Hepatocyte (in vitro differentiated cells): ENCODE measurements at places on chromosomes 1 and 21. TPM values are rescaled to one million over a fixed set of nuclear protein-coding genes. Genes with fewer than 3 reads are reported as not detected.

DNA sequence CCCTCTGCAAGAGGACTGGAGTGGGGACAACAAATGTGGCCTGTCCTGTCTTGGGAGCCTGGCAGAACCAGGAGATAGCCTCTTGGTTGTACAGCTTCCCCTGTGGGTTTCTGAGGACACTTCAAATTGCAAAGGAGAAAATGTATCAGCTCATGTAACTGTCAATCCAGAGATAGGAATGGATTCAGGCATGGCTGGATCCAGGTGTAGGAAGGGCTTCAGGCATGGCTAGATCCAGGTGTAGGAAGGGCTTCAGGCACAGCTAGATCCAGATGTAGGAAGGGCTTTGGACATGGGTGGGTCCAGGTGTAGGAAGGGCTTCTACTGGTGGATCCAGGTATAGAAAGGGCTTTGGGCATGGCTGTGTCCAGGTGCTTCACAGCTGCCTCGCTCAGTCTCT lies 30.9 kb downstream of the TP73 start:
- DNase-seq, result no peak

DNA sequence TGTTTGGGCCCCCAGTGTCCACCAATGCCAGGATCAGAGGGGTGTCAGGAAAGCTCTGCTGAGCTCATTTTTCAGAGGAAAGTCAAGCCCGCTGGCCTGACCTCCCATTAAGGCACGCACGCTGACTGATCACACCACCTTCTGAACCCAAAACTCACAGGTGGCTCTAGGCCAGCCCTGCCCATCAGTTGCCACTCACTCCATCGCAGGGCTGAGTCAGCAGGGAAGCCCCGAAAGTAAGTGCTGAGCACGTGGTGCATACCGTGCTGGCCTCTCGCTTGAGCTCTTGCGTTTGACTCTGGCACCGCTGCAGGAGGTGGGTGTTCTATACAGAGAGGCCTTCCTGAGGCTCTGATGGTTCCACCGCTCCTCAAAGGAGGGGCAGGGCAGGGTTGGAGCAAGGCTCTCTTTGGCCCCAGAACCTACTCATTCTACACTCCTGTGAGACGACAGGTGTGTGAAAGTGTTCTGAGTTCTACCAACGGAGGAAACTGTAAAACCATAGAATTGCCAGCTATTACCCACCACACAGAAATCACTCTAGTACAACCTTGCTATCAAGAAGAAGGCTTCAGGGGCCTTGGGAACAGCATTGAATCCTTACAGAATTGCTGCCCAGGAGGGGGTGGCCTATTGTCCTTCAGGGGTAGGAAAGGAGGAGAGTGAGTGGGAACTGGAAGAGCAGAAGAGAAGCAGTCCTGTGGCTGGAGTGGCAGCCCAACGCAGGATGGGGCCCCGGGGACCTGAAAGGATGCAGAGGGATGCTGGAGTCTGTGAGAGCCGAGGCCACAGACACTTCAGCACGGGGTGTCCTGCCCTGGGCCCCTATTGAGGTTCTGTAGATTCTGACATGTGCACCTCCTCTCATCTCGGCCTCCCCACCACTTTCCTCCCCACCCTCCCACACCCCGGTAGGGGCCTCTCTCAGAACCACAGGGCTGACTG lies 214.7 kb upstream of the EDN2 start:
- no peak for DNase-seq

TMPRSS3 gene
- total RNA-seq, result 1.4 and 1.7 TPM in 2 replicates

DNM3 gene
- 0.88 and 1.5 TPM in 2 replicates for total RNA-seq

- DNase-seq, result peak; percentile 45
These were observed 76.6 kb upstream of the VAV3 start for GRCh38 chr1:108041360-108042142.

SPATA46 gene
- total RNA-seq, result not detected in 2 replicates

DNA sequence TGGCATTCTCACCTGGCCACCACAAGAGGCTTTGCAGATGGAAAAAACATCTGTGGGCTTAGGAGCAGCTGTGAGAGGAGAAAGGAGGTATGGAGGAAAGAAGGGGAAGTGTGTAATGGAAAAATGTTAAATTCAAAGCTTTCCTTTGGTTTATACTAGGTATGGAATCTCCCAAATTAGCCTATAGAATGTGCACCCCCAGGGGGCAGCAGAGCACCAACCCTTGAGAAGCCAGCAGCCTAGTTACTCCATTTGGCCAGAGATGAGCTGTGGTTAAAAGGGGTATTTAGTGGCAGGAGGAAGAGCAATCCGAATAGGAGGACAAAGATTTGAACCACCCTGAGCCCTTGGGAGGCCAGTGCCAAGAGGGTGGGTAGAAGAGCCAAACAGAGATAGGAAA lies 97.5 kb upstream of the CTTNBP2NL start:
- peak; percentile 54 for DNase-seq

ZNF648 gene
- 0.20 and 0.23 TPM in 2 replicates for total RNA-seq

DNA sequence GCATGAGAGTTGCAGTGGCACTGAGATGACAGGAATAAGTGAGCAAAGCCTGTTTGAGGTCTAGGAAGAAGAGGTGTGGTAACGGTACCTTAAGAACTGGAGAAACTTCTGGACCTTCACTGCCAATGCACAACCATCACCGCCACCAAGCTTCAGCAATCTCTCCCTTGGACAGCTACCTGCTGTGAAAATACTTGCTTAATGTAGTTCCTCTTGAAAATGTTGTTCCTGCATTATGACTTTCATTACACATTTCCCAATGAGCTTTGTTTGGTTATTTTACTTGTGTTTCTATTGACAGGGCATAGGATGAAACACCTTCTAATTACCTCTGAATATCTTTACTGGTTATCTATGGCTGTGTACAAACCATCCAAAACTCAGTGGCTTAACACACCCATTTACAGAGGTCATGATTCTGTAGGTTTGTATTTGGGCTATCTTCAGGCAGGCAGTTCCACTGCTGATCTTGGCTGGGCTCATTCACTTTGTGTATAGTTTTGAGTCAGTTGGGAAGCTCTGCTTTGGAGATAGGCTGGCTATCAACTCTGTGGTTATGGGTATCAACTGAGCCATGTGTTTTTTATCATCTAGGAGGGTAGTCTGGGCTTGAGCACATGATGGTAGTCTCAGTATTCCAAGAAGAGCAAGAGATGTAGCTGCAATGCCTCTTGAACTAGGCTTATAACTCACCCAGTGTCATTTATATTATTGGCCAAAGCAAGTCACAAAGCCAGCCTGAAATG lies 149.4 kb downstream of the ELAVL4 start:
- DNase-seq, result no peak

- no peak for DNase-seq
These were observed 5.7 kb downstream of the KCNN3 start for GRCh38 chr1:154864189-154864975.

DYNLT5 gene
- 0.10 TPM in 1 of 2 replicates, not detected in the other for total RNA-seq
